ENCODE measurements at places on chromosomes 5 and 9. TPM values are rescaled to one million over a fixed set of nuclear protein-coding genes. Genes with fewer than 3 reads are reported as not detected.

Gene SLCO6A1
- not detected for total RNA-seq

Gene PLPPR1
- not detected for total RNA-seq

Gene ACSL6
- 0.19 TPM for total RNA-seq

Gene FABP6
- not detected for total RNA-seq

Gene FCN2
- not detected for total RNA-seq

Gene MEIKIN
- not detected for total RNA-seq

Gene ZDHHC11B
- total RNA-seq: 1.00 TPM

Gene PCDHGB1
- 0.60 TPM for total RNA-seq

Gene CSNK1G3
- total RNA-seq: 39.4 TPM

All from Caco-2 (cell line).